ENCODE measurements at places on chromosomes 4 and X.
A peak's percentile ranks its signal among the peaks of the same experiment; 100 is the strongest.

DNA sequence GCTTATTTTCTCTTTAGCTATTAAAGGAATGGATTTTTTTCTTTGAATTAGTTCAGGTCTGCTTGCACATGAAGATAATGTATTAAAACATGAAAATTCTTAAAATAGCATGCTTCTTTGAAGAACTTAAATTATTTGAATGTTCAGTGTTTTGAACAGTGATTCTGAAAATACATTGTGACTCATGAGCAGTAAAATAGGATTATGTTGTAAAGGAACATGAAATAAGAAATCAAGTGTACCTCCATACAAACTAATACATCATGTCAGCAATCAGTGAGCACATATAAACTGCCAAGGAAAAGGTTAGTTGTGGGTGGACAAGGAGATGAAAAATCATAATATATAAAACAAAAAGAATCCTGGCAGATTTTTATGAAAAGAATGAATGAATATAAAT is 66.1 kb downstream of the SNX25 start:
- no peak for DNase-seq

DNA sequence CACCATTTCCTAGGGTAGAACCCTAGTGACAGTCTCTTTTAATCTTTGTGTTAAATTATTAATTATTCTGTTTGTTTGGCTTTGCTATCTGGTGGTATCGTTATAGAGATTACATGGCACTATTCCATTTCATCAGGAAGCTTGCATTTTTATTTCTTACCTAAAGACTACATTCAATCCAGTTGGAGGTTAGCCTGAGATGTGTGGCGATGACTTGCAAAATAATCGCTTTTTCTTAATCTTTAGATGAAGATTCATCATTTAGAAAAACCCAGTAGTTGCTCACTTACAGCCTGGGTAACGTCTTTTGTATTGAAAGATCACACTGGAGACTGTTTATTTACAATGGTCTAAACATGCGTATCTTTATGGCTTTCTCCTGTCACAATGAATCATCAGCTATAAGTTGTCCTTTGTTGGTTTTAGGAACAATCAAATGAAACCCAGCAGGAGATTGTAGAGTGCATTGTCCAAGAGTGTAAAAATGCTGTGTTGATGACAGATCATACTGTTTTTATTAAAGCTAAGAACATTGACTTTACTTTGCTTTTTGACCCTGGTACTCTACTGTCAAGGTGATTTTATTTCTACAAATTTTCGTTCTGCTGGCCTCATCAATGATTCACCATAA is 281.7 kb upstream of the PITX2 start:
- DNase-seq = no peak

GRCh38 chr4:124861761-124862160 is 149.2 kb upstream of the ANKRD50 start:
- no peak for DNase-seq

GRCh38 chr4:86661006-86661405 is 66.9 kb downstream of the PTPN13 start:
- no peak for DNase-seq

- peak; percentile 73 for DNase-seq
These were observed 4.4 kb downstream of the GPRIN3 start for GRCh38 chr4:89303177-89303576.

GRCh38 chr4:38236003-38236402 is 275.8 kb downstream of the PTTG2 start:
- DNase-seq = no peak

GRCh38 chrX:2690856-2691542 is at the start of gene CD99:
CD99 (plus strand) TSS chrX:2691295; CDS start chrX:2691361, 66 bp downstream.
- DNase-seq = peak; percentile 87

DNA sequence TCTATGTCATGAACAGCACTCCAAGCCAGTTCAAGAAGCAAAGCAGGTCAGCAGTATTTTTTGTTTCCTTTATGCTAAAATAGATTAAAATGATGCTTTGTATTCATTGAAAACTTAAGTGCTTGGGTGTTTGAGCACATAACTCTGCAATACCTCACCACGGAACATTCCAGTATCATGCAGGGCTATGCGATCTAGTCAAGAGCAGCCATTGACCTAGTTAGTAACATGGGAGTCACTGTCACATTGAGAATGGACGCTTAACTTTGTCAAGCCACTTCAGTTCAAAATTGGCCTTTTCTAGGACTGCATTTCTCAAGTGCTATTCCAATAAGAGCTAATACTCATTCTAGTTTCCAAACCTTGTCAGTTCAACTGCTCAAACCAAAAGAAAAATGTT is 160.1 kb upstream of the FSTL5 start:
- no peak for DNase-seq

DNA sequence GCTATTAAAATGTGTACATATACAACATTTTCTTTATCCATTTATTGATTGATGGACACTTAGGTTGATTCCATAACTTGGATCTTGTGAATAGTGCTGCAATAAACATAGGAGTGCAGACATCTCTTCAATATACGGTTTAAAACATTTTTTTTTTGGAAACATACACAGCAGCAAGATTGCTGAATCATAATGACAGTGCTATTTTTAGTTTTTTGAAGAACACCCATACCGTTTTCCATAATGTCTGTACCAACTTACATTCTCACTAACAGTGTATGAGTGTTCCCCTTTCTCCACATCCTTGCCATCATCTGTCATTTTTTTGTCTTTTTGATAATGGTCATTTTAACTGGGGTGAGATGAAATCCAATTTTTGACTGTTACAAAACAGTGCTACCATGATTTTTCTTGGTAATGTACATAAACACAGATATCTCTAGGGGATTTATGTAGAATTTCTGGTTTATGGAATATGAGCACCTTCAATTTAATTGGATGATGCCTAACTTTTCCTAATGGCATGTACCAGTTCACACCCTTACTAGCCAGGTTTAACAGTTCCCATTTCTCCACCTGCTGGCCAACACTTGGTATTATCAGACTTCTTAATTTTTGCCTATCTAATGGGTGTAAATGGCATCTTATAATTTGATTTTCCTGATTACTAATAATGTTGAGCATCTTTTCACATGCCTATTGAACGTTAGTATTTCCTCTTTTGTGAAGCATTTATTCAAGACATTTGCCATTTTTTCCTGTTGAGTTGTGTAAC is 21.0 kb upstream of the TMSB15B start:
- no peak for DNase-seq

DNA sequence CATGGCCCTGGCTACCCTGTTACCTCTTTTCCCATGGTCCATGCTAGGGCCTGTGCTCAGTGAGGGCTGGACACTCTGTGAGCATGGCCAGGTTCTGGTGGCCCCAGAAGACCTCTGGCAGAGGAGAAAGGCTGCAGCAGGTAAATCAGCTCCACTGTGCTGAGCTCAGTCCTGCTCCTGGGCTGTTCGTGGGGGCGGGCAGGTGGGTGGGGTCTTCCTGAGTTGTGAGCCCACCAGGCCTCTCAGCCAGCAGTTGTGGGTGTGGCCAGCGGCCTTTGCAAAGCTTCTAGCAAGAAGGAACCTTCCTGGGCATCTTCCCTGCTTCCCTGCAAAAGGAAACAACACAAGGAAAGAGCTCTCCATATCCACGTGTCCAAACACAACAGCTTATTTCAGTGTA is 85.3 kb upstream of the STX18 start:
- DNase-seq = no peak

DNA sequence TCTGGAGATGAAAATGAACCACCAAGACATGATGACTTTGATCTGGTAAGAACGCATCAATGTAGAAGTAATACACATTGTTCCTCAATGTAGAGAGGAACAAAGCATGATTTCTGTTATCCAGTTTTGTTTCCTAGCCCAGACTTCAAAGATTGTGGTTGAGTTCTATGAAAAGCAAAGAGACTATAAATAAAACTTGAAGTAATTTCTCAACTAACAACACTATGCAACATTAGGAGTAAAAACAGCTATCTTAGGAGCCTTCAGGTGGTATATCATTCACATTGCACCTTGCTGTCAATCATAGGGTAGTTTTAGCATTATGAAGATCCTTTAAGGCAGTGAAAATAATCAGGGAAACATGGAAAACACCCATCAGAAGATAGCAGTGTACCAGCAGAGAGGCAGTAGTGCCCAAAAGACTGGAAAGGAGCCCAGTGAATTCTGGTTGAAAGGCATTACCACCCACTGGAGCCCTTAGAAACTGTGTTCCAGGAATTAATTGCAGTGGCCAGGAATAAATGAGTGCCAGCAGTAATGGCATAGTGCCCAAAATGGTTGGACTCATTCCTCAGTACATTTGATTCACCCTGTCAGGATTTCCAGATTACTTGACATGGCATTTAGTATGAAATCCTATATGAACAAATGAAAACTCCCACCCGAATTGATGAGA is 300.7 kb upstream of the CXXC4 start:
- DNase-seq = no peak

GRCh38 chr4:39539089-39539611 is 11.9 kb upstream of the UGDH start:
- no peak for DNase-seq

- DNase-seq = no peak
These were observed 31.4 kb downstream of the RGS12 start for GRCh38 chr4:3324093-3324815.

DNA sequence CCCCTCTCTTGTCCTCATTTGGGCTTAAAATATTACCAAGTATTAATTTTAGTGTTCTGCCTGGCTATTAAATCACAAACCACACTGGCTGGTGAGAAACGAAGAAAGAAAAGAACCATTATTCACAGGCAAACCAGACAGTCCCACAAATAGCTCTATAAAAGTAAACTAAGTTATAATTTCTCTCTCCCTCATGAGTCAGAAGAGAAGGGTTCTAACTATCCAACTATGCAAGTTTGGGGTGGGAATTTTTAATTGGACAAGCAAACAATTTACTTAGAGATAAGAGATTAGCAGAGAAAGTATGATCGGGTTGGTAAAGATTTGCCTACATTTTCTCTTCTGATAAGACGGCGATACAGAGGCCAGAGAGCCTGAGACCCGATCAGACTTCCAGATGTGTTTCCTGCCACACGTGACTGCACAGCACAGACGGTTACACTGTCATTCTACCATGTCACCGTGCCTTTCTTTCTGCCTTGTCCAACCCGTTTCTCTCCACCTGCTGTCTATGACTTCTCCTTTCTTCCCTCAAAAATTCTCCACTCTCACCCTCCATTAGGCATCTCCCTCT is 52.3 kb downstream of the MEPE start:
- no peak for DNase-seq

- no peak for DNase-seq
These were observed 265.3 kb downstream of the ZNF674 start for GRCh38 chrX:46279925-46280313.

DNA sequence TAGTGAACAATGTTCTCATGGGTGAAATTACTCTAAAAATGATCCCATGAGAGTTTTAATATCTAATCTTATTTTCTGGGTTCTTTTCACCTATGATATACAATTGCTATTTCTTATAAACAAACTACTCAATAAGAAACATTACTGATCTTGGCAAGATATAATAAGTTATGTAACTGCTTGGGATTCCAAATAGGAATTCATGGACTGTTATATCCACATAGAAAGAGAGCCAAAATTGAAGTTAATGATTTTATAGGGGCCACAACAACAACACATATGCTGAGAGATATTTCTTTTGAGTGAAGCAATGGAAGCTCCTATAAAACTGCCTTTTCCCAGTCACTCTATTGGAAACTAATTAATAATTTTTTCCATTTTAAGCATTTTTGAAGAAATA is 90.4 kb upstream of the TLL1 start:
- DNase-seq = no peak

GRCh38 chr4:83905952-83906351 is 370.0 kb downstream of the GPAT3 start:
- DNase-seq = no peak

DNA sequence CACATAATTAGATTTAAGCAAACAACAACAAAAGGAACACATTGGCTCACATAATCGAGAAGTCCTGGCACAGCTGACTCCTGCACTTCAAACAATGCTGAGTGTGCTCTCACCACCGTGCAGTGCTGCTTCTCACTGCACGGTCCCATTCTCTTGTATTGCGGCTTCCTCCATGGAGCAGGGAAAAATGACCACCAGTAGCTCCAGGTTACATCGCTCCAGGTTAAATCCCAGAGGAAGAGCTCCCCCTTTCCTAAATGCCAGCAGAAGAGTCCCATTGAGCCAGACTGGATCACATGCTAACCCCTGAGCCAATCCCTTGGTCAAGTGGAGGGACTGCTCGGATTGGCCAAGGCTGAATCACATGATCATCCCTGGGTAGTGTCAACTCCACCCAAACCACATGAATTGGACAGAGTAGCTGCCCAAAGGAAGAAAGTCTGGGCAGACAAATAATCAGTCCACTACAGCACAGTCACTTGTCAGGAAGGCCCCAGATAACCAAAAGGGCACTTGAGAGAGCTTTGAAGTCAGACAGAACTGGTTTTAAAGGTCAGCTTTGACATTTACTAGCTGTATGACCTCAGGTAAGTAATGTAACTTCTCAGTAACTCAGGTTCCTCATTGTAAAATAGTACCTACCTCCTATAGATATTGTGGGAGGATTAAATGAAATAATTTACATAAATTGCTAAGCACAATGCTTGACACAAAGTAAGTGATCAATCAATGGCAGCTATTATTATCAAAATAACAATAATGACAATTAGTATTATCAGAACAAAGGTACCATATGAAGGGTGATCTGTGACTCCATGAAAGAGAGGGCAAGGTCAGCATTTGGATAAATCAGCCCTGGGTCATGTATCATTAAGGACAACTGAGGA is 14.3 kb downstream of the TEC start:
- no peak for DNase-seq

- DNase-seq = no peak
These were observed 512 bp downstream of the NOP14 start for GRCh38 chr4:2962614-2963174.

DNA sequence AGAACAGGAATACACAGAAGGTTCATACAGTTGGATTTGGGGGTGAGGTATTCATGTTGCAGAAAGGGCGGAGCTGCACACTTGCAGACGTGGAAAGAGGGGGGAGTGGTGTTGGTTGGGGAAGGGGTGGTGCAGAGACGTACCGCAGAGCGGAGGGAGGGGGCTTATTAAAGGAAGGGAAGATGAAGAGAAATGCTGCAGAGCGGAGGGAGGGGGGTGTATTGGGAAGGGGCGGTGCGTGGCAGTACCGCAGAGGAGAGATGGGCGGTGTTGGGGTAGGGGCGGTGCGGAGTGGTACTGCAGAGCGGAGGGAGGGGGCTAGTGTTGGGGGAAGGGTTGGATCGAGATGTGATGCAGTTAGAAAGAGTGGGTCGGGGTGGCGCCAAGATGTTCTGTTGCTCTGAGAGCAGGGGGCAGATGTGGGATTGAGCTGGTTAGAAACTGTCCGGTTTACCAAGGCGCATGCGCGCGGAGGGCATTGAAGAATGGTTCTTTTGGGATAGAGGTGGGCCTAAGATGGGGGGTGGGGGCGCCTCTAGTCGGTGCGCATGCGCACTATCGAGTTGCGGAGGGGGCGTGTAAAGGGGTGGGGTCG is 900 bp downstream of the TRO start:
- DNase-seq = peak; percentile 28

GRCh38 chr4:40991908-40992307 is 222.4 kb downstream of the APBB2 start:
- no peak for DNase-seq

DNA sequence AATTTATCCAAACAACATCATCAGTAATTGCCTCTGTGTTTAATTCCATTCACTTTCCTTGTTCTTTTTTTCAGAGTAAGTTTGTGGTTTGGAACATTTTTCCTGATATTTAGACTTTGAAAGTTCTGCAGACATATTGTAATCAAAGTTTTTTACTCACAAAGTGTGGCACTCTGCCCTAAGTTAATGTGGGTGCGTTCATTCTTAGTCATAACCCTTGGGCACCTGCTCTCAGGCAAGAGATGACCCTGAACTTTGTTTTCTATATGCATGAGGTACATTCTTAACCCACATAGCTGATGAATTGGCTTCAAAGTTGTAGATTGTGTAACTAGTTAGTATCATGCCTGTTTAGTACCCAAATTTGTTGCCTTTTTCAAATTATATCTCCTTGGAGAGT is 424.3 kb downstream of the GRXCR1 start:
- no peak for DNase-seq
